RPMI7951 (cell line): ENCODE measurements at places on chromosomes 12 and 14. TPM values are rescaled to one million over a fixed set of nuclear protein-coding genes. Genes with fewer than 3 reads are reported as not detected.

Gene KRT72
- total RNA-seq: not detected in 2 replicates

Gene GNB3
- total RNA-seq: 0.10 and 0.72 TPM in 2 replicates

Gene MYF5
- total RNA-seq: not detected in 2 replicates

Gene PZP
- total RNA-seq: not detected in 2 replicates

Gene BMP4
- total RNA-seq: 76.8 and 77.1 TPM in 2 replicates

Gene TCL1B
- total RNA-seq: not detected in 2 replicates

Gene CLEC7A
- total RNA-seq: not detected in 2 replicates

Gene RHEBL1
- 6.7 and 13.2 TPM in 2 replicates for total RNA-seq

Gene SYT10
- total RNA-seq: under 0.01 TPM in 1 of 2 replicates, not detected in the other

Gene SLC10A1
- not detected in 2 replicates for total RNA-seq

Gene ACVRL1
- 0.29 TPM in 1 of 2 replicates, not detected in the other for total RNA-seq

Gene RNASE8
- total RNA-seq: not detected in 2 replicates

Gene TECPR2
- 5.0 TPM in 2 replicates for total RNA-seq

Gene SLC8A3
- 3.1 and 4.0 TPM in 2 replicates for total RNA-seq

Gene REM2
- 0.12 and 0.59 TPM in 2 replicates for total RNA-seq

Gene KLRC4
- 0.78 TPM in 1 of 2 replicates, not detected in the other for total RNA-seq

Gene CLEC9A
- total RNA-seq: not detected in 2 replicates

Gene IAPP
- not detected in 2 replicates for total RNA-seq

Gene CIDEB
- not detected in 2 replicates for total RNA-seq

Gene PPM1H
- 0.10 and 1.1 TPM in 2 replicates for total RNA-seq

Gene LPAR5
- total RNA-seq: not detected in 2 replicates

Gene ZNF10
- 1.6 and 4.7 TPM in 2 replicates for total RNA-seq

Gene BCL11B
- total RNA-seq: 0.10 and 0.12 TPM in 2 replicates

Gene CDCA3
- 171 and 198 TPM in 2 replicates for total RNA-seq

Gene IL23A
- 0.36 and 1.3 TPM in 2 replicates for total RNA-seq

Gene SERPINA9
- not detected in 2 replicates for total RNA-seq

Gene PARPBP
- 43.1 and 59.6 TPM in 2 replicates for total RNA-seq

Gene OGFOD2
- total RNA-seq: 5.7 and 8.4 TPM in 2 replicates

Gene ACSM4
- total RNA-seq: not detected in 2 replicates

Gene TAS2R9
- total RNA-seq: not detected in 2 replicates

Gene SLCO1B1
- total RNA-seq: not detected in 2 replicates

Gene BAG5
- 16.0 and 17.9 TPM in 2 replicates for total RNA-seq

Gene TROAP
- 49.3 and 59.5 TPM in 2 replicates for total RNA-seq

Gene TGM1
- 0.60 and 0.78 TPM in 2 replicates for total RNA-seq

Gene C12orf60
- total RNA-seq: 1.8 and 3.3 TPM in 2 replicates

Gene ZBTB1
- 28.0 and 33.0 TPM in 2 replicates for total RNA-seq

Gene AKAP3
- 0.60 and 2.3 TPM in 2 replicates for total RNA-seq

Gene GPRC5D
- total RNA-seq: not detected in 2 replicates

Gene TSPAN11
- total RNA-seq: 0.29 and 0.48 TPM in 2 replicates

Gene PRICKLE1
- total RNA-seq: 5.3 and 6.1 TPM in 2 replicates

Gene FKBP3
- 46.0 and 46.6 TPM in 2 replicates for total RNA-seq

Gene LRFN5
- under 0.01 and 0.12 TPM in 2 replicates for total RNA-seq

Gene CARMIL3
- total RNA-seq: under 0.01 and 0.12 TPM in 2 replicates

Gene HCAR2
- total RNA-seq: not detected in 2 replicates

Gene TIMM9
- total RNA-seq: 60.9 and 68.1 TPM in 2 replicates

Gene MORN3
- total RNA-seq: 0.10 TPM in 1 of 2 replicates, not detected in the other

Gene TPPP2
- total RNA-seq: not detected in 2 replicates

Gene SOAT2
- not detected in 2 replicates for total RNA-seq

Gene NEUROD4
- not detected in 2 replicates for total RNA-seq

Gene OTUB2
- 1.5 and 1.6 TPM in 2 replicates for total RNA-seq

Gene SPTLC2
- 12.0 and 15.0 TPM in 2 replicates for total RNA-seq

Gene KRT7
- 0.68 and 2.3 TPM in 2 replicates for total RNA-seq

Gene NUP37
- 74.9 and 82.5 TPM in 2 replicates for total RNA-seq

Gene RTL1
- not detected in 2 replicates for total RNA-seq
